HepG2 (cell line): ENCODE measurements at places on chromosomes 1 and 21.

DNA sequence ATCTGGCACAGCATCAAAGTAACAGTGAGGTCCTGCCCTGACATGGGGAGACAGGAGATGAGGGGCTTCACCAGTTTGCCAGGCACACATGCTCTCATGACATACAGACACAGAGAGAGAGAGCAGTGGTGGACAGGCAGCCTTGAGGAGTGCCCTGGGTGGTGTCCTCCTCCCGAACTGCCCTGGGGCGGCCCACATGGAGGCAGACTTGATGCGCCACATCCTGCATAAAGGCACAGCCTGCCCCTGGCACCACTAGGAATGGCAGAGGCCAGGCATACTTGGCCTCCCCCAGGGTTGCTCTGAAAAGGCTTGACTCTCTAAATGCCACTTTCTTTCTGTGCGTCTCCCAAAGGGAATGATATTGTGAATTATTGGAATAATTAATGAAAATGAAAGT is 67.5 kb downstream of the SPAG17 start:
- H3K27ac ChIP-seq = no peak overlapping the region
- no peaks in the 10 kb centered on the region for H3K36me3 ChIP-seq
- H3K4me3 ChIP-seq = no peak overlapping the region; the same call in 1 of the 2 replicates
- peaks cover 37% of the 10 kb centered on the region for H3K4me1 ChIP-seq

- no peak for DNase-seq
- H3K27ac ChIP-seq = no peak overlapping the region
- H3K27me3 ChIP-seq = no peaks in the 10 kb centered on the region
- H3K36me3 ChIP-seq = peaks cover 17% of the 10 kb centered on the region
- no peak overlapping the region for H3K4me3 ChIP-seq
Observed at GRCh38 chr1:55047611-55048010, 8.3 kb downstream of the PCSK9 start.

- no peaks in the 10 kb centered on the region for H3K27me3 ChIP-seq
- peaks cover 13% of the 10 kb centered on the region; the same call in 1 of the 2 replicates for H3K4me1 ChIP-seq
- no peak overlapping the region for H3K27ac ChIP-seq
- no peak overlapping the region for H3K4me3 ChIP-seq
Observed at GRCh38 chr1:9890224-9890731, 19.8 kb downstream of the CTNNBIP1 start.

- H3K27me3 ChIP-seq = no peaks in the 10 kb centered on the region
- peaks cover 26% of the 10 kb centered on the region; the same call in 2 of the 3 replicates for H3K36me3 ChIP-seq
- no peak for DNase-seq
- H3K27ac ChIP-seq = no peak overlapping the region
- H3K4me3 ChIP-seq = no peak overlapping the region
- no peaks in the 10 kb centered on the region for H3K4me1 ChIP-seq
Observed at GRCh38 chr1:29310616-29311180, 74.4 kb downstream of the PTPRU start.

- no peaks in the 10 kb centered on the region for H3K36me3 ChIP-seq
- H3K4me1 ChIP-seq = peaks cover 25% of the 10 kb centered on the region
Observed at GRCh38 chr1:21041541-21041940, 135.2 kb downstream of the EIF4G3 start.

GRCh38 chr1:46413596-46413985 is 19.5 kb downstream of the FAAH start:
- peaks cover 8% of the 10 kb centered on the region for H3K4me1 ChIP-seq
- no peaks in the 10 kb centered on the region for H3K27me3 ChIP-seq
- no peaks in the 10 kb centered on the region for H3K36me3 ChIP-seq
- H3K27ac ChIP-seq = no peak overlapping the region
- DNase-seq = peak; percentile 17

DNA sequence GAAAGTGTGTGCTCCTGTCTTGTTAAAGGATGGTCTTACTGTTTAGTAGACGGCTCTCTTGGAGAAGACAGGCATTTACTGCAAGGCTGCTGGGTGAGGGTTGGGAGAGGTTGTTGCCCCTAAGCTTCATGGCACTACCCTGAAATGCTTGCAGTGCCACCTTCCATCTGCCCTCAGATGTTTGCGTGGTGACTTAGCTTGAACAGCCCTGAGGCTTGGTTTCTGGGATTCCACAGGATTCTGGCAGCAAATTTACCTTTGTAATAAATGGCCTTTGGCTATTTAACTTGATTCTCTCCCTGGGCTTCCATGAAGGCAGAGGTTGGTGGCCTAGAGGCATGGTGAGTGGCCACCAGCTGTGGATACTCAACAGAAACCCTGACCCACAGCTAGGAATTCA is 11.6 kb downstream of the MTARC1 start:
- no peak for DNase-seq
- no peaks in the 10 kb centered on the region for H3K27me3 ChIP-seq
- no peaks in the 10 kb centered on the region for H3K4me1 ChIP-seq
- no peak overlapping the region for H3K27ac ChIP-seq
- H3K36me3 ChIP-seq = peaks cover 39% of the 10 kb centered on the region
- no peak overlapping the region for H3K4me3 ChIP-seq

DNA sequence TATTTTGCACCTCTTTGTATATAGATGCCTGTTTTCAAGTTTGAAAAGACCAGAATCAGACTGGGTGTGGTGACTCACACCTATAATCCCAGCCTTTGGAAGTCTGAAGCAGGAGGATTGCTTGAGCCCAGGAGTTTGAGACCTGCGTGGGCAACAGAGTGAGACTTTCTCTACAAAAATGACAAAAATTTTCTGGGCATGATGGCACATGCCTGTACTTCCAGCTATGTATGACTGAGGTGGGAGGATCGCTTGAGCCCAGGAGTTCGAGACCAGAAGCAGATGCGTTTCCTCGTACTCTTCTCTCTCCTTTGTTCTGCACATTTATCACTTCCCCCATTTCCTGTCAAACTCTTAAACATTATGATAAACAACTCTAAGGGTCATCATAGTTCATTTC is 310.0 kb upstream of the SNX7 start:
- H3K4me3 ChIP-seq = no peak overlapping the region
- no peaks in the 10 kb centered on the region for H3K36me3 ChIP-seq
- no peaks in the 10 kb centered on the region for H3K27me3 ChIP-seq
- H3K27ac ChIP-seq = no peak overlapping the region

DNA sequence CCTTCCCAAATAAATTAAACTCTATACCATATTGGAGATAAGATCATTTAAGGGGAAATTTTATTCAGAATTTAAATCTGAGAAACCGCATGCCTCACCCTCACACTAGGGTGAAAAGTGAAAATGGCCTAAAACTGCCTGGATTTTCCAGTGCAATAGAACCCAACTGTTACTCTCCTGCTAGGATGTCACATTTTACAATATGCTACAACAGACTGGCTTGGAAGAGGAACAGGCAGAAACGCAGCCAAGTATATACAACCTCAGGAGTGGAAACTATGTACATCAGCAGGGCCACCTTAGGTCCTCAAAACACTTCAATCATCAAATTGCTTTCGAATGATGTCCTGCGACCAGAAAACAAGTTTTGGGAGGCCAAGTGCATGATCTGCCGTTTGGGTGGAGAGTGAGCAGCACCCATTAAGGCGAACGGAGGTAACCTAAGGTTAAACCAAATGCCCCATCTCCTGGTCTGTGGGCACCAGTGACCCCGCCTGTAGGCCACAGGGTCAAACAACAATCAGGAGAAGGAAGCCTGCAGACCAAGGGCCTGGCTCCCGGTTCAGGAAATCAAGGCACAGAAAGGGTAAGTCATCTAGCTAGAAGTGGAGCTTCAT is 4.9 kb downstream of the RCAN1 start:
- no peak overlapping the region for H3K4me3 ChIP-seq
- H3K27me3 ChIP-seq = no peaks in the 10 kb centered on the region
- peaks cover 24% of the 10 kb centered on the region for H3K4me1 ChIP-seq
- H3K27ac ChIP-seq = no peak overlapping the region

DNA sequence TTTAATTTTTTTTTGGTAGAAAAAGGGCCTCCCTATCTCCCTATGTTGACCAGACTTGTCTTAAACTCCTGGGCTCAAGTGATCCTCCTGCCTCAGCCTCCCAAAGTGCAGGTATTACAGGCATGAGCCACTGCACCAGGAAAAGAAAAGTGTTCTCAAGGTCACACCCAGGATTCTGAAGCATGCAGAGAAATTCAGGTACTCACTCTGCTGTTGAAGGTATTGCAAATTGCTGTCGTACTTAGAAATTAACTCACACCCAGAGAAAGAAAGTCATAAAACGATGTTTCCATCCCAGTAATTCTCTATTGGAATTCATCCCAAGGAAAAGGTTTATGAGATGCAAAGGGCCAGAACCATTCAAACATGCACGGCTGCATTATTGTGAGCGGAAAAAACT is 73.7 kb downstream of the DHRS3 start:
- H3K4me1 ChIP-seq = peaks cover 64% of the 10 kb centered on the region
- H3K27ac ChIP-seq = no peak overlapping the region
- no peak for DNase-seq
- 0 out of 2 replicates have a peak, but pooled peaks cover 2% of the 10 kb centered on the region for H3K27me3 ChIP-seq
- no peaks in the 10 kb centered on the region for H3K36me3 ChIP-seq

DNA sequence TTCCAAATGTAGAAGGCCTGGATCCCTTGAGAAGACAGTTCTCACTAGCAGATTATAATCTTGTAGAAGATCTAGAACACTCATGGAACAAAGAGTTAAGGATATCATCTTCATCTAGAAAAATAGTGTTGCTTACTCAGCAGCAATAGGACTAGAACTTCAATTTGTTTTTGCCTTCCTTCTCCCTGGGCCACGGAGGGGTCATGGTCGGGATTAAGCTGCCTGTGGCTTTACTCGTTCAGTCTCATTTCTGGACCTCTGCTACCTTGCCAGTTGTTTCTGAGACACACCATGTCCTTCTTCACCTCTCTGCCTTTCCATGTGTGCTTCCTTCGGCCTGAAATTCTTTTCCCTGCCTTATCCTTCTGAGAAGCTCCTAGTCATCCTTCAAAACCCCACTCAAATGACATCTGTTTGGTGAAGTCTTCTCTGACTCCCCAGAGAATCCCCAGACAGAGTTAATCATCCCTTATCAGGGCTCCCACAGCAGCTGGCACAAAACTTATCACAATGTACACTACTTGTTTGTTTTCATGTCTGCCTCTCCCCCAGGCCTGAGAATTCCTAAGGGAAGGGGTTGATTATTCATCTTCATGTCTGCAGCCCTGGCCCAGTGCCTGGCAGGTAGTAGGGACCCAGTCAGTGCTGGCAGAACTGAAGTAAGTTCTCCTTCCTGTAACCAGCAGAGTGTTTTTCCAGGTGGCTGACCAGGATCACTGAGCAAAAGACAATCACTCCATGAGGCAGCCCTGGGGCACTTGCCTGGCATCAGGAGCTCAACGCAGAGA is 15.5 kb upstream of the SNX27 start:
- H3K4me3 ChIP-seq = no peak overlapping the region
- H3K36me3 ChIP-seq = no peaks in the 10 kb centered on the region
- peaks cover 34% of the 10 kb centered on the region for H3K4me1 ChIP-seq
- no peaks in the 10 kb centered on the region; the same call in 1 of the 2 replicates for H3K27me3 ChIP-seq

- no peak overlapping the region for H3K4me3 ChIP-seq
- H3K4me1 ChIP-seq = peaks cover 5% of the 10 kb centered on the region; the same call in 1 of the 2 replicates
- no peak for DNase-seq
- H3K36me3 ChIP-seq = no peaks in the 10 kb centered on the region
- H3K27me3 ChIP-seq = peaks cover 15% of the 10 kb centered on the region; the same call in 1 of the 3 replicates
- no peak overlapping the region for H3K27ac ChIP-seq
Observed at GRCh38 chr1:39590546-39590945, 14.0 kb upstream of the PABPC4 start.

DNA sequence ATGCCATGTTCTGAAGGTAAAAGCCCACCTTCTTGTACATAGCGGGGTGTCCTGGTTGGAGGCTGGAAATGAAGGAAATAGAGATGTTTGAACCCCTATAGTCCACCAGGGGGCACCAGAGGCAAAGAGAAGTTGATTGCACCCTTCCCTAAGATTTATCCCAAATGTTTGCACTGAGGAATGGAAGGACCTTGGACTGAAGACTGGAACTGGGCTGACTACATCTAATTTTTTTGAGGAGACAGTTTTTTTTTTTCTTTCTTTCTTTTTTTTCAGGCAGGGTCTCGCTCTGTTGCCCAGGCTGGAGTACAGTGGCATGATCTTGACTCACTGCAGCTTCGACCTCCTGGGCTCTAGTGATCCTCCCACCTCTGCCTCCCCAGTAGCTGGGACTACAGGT is 55.3 kb upstream of the EIF4G3 start:
- DNase-seq = peak; percentile 56
- no peak overlapping the region for H3K27ac ChIP-seq
- peaks cover 11% of the 10 kb centered on the region; the same call in 1 of the 3 replicates for H3K36me3 ChIP-seq
- no peak overlapping the region for H3K4me3 ChIP-seq

DNA sequence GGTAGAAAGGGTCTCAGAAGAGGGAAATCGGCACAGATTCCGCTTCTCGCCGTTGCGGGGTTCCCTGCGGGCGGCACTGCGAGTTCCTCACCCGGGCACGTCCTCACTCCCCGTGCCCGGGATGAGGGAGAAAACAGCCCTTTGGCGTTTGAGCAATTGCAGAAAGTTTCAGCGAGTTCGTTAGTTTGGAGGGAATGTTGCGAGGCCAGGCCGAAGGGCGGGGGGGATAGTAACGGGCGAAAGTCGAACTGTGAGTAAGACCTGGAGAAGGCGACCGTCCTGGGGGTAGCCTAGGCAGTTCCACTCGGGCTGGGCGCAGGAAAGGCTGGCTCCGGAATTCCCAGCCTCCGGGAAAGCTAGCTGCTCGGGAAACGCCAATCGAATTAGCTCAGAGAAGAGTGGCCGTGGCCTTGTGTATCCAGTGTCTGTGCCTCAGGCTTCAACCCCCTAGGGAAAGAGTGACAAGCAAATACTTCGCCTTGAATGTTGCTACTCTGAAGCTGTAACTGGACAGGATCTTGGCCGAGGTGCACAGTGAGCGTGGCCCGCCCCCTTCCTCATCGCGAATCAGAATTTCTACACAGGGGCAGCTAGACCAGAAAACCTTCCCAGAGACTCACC is 787 bp downstream of the PTGFR start:
- DNase-seq = no peak
- no peaks in the 10 kb centered on the region for H3K4me1 ChIP-seq
- no peaks in the 10 kb centered on the region for H3K36me3 ChIP-seq
- no peak overlapping the region for H3K27ac ChIP-seq

GRCh38 chr1:186865857-186866256 is 37.1 kb downstream of the PLA2G4A start:
- no peaks in the 10 kb centered on the region for H3K4me1 ChIP-seq
- no peak for DNase-seq
- no peaks in the 10 kb centered on the region for H3K27me3 ChIP-seq

DNA sequence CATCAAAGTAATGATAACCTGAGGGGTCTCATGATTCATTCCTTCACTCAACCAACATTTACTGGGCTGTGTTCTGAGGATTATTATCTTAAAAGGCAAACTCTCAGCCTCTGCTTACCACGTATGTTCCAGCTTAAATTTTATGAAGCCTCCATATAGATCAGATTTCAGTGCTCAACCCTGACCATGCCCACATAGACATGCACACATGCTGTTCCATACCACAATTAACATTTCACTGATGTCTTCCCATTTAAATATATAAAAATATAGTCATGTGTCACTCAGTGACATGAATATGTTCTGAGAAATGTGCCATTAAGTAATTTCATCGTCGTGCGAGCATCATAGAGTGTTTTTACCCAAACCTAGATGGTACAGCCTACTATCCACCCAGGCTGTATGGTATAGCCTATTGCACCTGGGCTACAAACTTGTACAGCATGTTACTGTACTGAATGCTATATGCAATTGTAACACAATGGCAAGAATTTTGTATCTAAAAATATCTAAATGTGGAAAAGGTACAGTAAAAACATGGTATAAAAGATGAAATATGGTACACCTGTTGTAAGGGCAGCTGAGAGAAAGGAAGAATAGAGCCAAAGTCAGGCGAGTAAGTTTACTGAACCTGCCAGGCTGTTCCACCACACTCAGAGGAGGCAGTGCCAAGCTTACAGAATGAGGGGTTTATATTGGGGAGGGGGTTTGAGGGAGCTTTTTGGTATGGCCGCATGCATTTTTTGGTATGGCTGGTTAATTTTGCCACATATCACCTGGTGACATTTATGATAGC is 134.7 kb upstream of the ETV3 start:
- no peak overlapping the region for H3K4me3 ChIP-seq
- H3K4me1 ChIP-seq = peaks cover 20% of the 10 kb centered on the region
- DNase-seq = no peak
- H3K27me3 ChIP-seq = no peaks in the 10 kb centered on the region; the same call in 1 of the 2 replicates
- H3K36me3 ChIP-seq = no peaks in the 10 kb centered on the region
